ENCODE measurements at places on chromosomes 2 and 18.
A peak's percentile ranks its signal among the peaks of the same experiment; 100 is the strongest.

- DNase-seq, result no peak
Observed at GRCh38 chr18:25516747-25517498, 165.0 kb upstream of the ZNF521 start.

GRCh38 chr18:40607542-40608148 is 1347.4 kb upstream of the PIK3C3 start:
- DNase-seq, result no peak

DNA sequence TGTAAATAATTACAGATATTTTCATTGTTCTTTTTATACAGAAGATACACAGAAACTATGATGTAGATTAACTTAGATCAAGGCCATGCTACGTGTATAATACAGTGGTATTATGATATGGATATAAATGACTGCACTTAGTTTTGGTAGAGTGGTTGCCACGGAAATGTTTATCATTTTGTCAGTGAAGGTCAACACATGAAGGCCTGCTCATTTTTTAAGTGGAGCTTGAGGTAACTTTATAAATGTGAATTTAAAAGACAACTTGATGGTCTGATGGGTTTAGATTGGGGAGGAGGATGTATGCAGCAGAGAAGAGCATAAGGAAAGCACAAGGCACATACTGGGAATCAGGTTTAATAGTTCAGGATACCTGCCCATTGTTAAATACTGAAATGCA is 14.4 kb upstream of the BBS5 start:
- no peak for DNase-seq

DNA sequence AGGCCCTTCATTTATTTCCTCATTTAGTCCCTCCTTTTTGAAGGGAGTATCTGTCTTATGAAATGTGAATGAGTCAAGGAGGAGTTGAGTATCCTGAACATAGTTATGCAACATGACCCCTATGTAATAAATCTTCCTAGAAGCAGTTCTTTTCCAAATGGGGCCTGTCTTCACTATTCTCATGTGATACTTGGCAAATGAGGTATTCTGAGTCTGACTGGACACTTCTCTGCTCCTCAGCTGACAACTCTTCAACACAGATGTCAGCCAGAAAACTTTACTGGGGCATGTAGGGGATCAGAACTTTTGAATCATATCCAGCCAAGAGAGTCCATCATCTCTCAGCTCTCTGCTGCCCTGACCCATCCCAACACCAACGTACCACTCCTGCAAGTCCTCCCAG is 291.6 kb downstream of the ZNF385B start:
- peak; percentile 86 for DNase-seq

DNA sequence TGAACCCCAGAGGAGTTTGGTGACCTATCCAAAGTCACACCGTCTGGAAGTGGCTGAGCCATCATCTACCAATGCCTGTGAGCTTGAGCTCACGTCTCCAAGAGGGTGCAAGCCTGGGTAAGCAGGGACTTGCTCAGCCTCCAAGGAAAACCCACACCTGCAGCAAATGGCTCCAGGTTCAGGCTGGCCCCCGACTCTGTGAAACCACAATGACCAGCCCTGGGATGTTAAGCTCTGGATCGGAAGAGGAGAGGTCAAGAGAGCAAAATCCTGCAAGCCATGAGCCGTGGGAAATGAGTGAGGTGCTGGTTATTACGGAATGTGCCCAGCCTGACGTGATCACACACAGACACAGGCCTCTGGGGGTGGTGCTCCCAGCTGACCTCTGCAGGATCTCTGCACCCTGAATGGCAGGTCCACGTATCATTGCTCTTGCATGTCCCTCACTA is 94.1 kb upstream of the OTOS start:
- DNase-seq, result no peak

GRCh38 chr2:177164584-177165052 is 48.0 kb upstream of the HNRNPA3 start:
- DNase-seq, result peak; percentile 90

DNA sequence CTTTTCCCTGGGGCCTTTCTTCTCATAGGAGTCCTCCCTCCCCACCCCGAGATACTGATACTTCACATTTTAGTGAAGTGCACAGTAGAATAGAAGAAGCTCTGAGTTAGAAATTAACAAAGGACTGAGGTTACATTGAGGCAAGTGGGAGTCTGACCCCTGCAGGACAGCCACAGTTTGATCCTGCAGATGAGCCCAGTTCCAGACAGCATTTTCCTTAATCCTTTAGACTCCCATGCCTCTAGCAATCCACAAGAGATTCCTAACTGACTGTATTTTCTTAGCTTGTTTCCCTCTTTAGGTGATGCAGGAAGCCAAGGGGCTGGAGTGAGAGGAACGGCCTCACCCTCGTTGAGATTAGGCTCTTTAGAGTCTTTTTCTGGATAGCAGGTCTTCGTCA is 204.0 kb downstream of the CYRIA start:
- DNase-seq, result no peak

- DNase-seq, result no peak
Observed at GRCh38 chr2:186624276-186624675, 34.4 kb downstream of the ITGAV start.

DNA sequence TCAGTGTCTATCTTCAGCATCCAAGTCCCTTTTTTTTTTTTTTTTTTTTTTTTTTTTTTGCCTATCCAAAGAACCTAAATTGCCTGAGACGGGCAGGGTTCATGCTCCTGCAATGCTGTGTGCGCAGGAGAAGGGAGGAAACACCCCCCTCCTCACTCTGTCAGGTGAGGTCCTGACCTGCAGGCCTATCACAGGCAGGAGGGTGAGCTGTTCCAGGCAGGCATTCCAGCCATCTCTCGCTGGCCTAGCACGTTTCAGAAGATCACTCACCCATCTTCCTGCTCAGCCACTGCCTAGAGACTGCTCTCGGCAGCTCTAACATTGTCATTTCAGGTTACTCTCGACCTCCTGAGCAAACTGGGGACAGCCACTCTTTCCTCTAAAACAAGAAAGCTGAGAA is 48.4 kb upstream of the LAPTM4A start:
- no peak for DNase-seq

DNA sequence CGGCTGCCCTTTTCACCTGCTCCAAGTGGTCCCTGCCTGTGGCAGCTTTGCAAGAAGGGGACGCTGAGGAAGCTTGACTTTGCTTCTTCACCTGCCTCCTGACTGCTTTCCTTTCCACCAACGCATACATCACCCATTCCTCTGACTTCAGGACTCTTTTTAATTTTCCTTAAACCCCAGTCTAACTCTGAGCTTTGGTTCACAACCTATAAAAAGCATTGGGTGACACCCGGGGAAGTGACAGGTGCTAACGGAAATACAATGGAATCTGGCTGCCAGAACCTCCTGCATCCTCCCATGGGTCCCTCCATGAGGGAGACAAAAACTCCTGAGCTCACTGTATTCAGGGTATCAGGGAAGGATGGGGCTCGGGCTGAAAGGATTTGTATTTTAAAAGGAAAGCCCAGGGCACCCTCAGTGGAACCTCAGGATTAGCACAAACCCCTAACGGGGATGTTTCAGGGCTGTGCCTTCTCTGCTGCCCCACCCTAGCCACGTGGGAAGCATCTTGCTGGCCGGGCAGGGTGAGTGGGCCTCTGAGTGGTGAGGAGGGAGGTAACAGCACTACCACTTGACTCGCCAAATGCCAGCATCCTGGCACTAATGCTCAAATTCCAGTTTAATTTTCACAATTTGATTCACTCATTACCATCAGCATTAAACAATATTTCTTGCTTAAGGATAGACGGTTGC is 284.8 kb downstream of the CELF4 start:
- DNase-seq, result no peak

DNA sequence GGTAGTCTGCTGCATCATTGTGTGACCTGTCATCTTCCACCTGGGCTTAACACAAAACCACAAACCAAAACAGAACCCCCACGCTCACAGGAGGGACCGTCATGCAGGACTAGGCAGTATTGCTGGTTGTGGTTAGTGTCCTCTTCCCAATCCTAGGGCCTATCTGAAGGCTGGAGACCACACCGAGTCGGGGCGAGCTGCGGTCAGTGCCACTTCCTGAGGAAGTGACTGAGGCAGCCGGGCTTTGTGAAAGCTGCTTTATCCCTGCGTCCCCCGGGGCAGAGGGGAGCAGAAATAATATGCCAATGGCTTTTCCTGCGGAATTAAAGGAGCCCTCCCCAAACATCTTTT is 22.9 kb downstream of the ZNF532 start:
- DNase-seq, result peak; percentile 61

DNA sequence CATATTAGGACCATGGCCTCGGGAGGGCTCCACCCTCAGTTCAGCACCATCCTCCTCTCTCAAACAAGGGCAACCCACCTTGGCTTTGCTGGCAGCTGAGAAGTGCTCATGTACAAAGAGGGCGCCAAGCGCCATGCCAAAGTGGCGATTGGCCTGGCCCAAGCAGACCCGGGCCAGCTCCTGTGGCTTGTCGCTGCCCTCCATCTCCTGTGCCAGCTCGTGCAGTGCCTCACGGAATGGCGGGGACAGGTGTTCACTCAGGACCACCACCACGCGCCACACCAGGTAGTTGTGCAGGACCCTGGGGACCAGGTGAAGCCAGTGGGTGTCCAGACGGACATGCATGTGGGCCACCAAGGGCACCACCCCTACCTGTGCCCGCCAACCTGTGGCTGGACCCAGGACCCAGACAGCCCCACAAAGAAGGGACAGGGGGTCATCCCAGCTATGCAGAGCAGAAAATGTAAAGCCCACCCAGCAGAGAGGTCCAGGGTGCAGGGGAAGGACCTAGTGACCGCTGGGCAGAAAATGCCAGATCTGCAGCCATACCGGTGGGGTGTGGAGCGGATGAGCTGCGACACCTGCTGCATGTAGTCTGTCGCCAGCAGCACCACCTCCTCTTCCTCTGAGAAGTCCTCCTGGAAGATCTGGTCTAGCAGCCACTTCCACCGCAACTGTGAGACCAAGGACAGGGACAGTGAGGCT is 3.6 kb downstream of the ECEL1 start:
- DNase-seq, result no peak

DNA sequence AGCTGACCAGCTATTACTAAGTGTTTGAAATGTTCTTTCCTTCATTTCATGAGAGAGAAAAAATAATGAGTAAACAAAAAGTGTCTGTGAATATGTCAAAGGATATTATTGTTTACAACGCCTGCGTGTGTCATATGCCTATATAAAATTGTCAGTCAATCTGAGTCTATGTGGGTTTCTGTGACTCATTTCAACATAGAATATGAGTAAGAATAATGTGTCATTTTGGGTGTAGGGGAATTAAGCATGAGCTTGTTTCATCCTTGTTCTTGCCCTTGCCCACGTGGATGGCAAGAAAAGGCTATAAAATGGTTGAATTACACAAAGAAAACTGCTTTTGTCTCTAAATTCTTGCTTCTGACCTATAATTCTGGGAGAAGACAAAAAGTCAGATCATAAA is 466.0 kb downstream of the PTH2R start:
- peak; percentile 34 for DNase-seq

GRCh38 chr2:216727346-216728122 is 32.2 kb upstream of the IGFBP5 start:
- DNase-seq, result peak; percentile 13

DNA sequence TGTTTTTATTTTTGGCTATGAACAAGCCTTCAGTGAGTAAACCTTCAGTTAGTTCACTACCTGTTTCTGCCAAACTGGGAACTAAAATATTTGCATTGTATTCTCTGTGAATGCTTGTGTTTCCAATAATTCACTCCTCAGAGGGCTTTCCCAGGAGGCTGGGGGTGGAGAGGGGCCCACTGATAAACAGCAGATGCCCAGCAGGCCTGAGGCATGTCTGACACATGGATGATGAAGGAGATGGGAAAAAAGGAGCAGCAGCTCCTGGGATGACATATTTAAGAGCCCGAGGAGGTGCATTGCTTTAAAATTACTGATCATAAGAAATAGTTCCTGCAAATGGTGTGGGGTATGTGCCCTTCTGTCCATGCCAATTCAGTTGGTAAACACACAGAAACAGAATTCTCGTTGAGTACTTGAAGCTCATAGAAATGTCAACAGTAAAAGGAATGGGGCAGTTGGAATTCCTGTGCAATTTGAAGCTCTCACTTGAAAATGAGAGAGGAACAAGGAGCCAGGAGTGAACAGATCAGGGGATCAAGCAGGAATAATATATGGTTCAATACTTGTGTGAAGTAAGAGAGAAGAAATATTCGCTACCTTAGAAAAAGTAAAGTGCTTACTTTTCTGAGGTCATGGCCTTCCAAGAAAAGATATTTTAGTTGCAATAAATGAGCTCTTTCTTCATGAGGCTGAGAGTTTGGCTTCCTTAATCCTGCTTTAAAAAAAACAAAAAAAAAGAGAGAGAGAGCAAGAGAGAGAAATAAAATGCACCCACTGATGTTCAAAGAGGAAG is 22.0 kb upstream of the HNMT start:
- no peak for DNase-seq

GRCh38 chr2:31940920-31941319 is 69.9 kb downstream of the MEMO1 start:
- DNase-seq, result no peak

- no peak for DNase-seq
Observed at GRCh38 chr2:1995584-1995983, 251.3 kb upstream of the PXDN start.

- DNase-seq, result no peak
Observed at GRCh38 chr2:48169141-48169592, 262.9 kb upstream of the FBXO11 start.

DNA sequence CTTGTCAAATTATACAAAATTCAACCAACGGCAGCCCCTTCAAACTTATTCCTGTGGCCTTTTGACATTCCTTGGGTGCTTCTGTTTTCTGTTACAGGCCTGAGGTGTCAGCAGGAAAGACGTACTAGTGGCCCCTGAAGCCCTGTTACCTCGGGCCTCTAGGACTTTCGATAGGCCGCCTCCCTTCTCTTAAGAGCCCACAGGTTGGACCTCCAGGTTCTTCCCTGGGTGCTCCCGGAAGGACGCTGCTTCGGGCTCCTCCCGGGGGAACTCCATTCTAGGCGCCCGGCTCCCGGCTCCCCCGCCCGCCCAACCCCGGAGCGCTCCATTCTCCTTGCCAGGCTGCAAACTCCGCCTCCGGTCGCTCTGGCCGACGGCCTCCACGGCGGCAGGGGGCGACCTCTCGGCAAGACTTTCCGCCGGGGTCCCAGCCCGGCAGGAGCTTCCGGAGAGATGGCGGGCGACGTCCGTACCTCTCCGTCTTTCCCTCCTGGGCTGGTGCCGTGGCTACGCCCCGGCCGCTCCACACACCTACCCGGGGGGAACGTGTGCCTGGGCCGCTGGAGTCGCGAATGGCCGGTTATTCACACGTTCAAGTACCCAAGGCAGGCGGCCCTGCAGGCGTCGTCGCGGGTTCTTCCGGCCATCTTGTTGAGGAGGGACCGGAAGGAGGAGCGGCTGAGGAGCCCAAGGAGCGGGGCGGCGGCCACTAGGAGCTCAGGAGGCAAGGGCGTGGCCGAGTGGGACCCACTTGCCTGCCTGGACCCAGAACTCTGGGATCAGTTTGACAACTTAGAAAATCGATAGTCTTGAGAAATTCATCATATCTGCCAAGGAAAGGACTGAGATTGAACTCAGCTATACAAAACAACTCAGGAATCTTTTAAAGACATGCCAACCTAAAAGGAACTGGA is 27.5 kb downstream of the BOLA3 start:
- DNase-seq, result peak; percentile 71

- DNase-seq, result no peak
Observed at GRCh38 chr2:98717621-98718020, 13.3 kb downstream of the MGAT4A start.

Data from MCF 10A (cell line).